Muscle of leg (tissue), 16 donors: ENCODE measurements at places on chromosomes 2 and 18. TPM values are rescaled to one million over a fixed set of nuclear protein-coding genes. Genes with fewer than 3 reads are reported as not detected.

Gene FASTKD2
- total RNA-seq, result 32.1 TPM

Gene DNER
- total RNA-seq, result 1.9 TPM

Gene RNF125
- total RNA-seq, result 7.3 TPM

Gene TSN
- 38.0 TPM for total RNA-seq

Gene COLEC11
- 0.18 TPM for total RNA-seq

Gene ANKRD62
- not detected for total RNA-seq

Gene PPP1R7
- 46.8 TPM for total RNA-seq

Gene CYP26B1
- 11.7 TPM for total RNA-seq

Gene ZBTB14
- 13.0 TPM for total RNA-seq

Gene BCL11A
- total RNA-seq, result 1.1 TPM

Gene HOXD13
- 0.31 TPM for total RNA-seq

Gene CFC1
- total RNA-seq, result not detected

DNA sequence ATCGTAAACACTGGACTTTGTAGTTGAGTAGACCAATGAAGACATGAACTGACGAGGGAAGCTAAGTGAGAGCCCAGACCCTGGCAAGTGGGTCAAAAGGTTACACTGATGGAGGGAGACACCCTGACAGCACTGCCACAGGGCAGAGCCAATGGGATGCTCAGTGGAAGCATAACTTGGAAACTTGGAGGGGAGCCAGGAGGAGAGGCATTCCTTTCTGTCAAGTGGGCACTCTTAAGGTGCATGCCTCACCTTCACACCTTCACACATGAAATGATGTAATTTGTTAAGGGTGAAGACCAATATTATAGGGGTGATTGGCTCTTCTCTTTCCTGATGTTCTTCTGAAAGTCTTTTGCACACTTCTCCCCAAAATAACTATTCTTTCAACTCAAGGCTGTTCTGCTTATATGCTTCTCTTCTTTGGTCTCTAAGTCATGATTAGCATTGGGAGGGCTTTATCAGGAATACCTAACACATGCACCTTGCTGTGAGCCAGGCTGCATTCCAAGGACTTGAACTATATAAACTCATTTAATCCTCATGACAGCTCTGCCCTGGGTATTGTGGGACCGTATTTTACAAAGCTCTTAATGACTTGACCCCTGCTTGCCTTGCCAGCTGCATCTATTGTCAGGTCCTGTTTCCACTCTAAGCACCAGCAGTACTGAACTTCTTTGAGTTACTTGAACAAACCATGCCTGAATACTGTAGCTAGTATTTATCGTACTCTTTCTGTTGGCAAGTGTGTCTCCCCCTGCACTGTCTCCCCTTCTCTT is 19.0 kb downstream of the RPL37A start:
- DNase-seq, result no peak

- no peak for DNase-seq
These were observed 65.2 kb downstream of the PLEKHM3 start for GRCh38 chr2:207960090-207960489.

GRCh38 chr2:129756276-129756675 is 223.2 kb upstream of the RAB6C start:
- DNase-seq, result no peak

DNA sequence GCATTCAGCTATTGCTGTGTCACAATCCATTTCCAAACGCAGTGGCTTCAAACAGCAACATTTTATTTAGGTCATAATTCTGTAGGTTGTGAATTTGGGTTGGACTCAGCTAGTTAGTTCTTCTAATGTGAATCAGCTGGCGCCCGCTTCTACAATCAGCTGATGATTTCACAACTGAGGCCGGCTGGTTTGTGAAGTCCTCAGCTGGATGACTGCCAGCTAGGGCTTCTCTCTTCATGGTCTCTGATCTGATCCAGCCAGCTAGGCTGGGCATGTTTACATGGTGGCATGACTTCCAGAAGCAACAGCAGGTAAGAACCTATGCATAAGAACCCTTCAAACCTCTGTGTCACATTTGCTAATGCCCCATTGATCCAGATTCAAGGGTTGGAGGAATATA is 172.0 kb downstream of the SLC4A10 start:
- DNase-seq, result peak; percentile 5

DNA sequence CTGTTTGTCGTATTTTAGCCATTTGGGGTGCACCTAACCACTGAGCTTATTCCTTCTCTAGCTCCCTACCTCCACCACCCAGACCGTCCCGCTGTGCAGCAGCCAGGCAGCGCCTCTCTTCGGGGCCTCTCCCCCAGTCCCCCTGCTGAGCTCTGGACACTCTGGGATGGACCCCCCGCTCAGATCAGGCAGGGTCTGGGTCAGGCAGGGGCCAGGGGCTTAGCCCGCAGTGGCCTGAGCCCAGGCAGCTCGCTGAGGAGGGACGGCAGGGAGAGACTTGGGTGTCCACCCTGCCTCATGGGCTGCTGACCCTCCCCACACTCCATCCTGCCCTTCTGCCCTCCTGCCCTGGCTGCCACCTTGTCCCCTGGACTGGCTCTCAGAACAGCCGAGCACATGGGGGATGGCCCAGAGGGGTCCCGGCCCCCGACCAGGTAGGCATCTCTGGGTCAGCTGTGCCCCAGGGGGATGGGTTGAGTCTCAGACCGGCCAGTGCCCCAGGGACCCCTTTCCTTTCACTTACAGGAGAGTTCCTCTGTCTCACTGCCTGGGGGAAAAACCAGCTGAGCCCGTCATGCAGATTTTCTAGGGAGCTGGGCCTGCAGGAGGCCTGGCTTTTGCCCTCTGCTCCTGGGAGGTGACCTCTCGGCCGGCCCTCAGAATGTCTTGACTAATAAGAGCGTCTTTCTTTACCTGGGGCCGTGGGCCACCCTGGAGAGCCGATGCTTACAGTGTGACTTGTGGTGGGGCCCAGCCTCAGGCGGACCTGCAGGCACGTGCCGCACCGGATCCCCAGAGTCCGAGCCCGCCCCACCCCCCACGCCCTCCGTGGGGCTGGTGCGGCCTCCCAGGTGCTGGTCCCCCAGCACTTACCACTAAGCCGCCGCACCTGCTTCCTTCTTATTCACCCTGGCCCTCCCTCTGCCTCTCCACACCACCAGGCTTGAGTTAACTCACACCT is 22.8 kb upstream of the PXDN start:
- DNase-seq, result no peak

DNA sequence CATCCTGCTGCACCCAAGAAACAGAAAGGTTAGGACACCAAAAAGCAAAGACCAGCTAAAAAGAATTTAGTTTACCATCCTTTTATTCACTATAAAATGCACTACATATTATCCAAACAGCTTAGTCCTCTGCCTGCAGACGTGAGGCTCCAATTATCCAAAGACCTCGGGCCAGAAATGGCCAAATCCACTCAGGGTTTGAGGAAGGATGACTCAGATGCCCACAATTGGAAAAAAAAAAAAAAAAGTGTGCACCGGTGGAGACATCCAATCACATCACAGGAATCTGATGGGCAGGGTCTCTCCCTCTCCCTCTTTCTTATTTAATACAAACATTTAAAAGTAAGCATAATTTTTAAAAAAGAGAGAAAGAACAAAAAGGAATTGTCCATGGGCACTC is 65.7 kb downstream of the TRABD2A start:
- DNase-seq, result no peak

- no peak for DNase-seq
These were observed 12.4 kb upstream of the ADCYAP1 start for GRCh38 chr18:892316-892715.

- DNase-seq, result peak; percentile 93
These were observed 197.4 kb upstream of the NCKAP5 start for GRCh38 chr2:133765658-133766057.

GRCh38 chr2:130842770-130843169 is 6.1 kb downstream of the ARHGEF4 start:
- DNase-seq, result no peak

DNA sequence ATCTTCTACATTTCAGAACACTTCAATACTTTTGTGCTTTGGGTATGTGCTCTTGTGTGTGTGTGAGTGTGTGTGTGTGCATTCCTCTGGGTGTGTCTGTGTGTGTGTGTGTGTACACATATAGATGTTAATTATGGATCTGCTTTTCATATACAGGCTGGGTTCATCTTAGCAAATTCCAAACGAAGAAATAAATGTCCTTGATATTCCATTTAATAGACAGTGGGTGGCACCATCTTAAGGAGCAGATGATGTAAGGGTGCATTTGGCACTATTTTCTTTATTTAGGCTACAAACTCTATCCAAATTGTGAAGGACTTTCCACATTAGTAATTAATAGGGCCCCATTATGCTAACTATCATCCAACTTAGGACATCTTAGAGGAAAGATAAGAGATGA is 425.8 kb upstream of the POU3F3 start:
- DNase-seq, result no peak

- peak; percentile 44 for DNase-seq
These were observed 26.5 kb downstream of the BCL2 start for GRCh38 chr18:63292831-63293683.

GRCh38 chr2:47024046-47024445 is 108.4 kb upstream of the MCFD2 start:
- DNase-seq, result no peak

DNA sequence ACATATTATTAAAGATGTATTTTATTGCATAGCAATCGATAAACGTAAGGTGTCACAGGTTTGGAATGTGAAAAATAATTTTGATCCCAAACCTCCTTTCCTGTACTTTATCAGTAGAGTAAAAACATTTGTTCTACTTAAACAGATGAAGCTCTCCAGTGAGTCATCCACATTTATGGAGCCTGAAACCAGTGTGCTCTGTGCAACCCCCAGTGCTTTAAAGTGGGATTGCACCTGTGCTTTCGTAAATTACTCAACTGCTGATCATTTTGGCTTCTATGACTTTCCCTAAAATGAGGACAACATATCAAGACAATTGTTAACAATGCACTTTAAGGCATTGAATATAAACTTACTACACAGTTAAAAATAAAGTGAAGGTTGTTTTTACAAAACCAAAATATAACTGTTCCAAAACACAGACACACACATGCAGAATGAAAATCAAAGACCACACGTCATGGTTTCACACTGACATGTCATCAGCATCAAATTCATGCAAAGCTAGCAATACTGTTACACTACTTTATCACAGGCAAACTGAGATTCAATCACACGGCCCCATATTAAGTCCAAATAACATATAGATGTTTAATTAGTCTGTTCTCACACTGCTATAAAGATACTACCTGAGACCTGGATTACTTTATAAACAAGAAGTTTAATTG is 9.7 kb downstream of the TMEM18 start:
- DNase-seq, result no peak

- no peak for DNase-seq
These were observed 242.1 kb downstream of the MREG start for GRCh38 chr2:215771241-215771640.

- DNase-seq, result no peak
These were observed 173.4 kb upstream of the BOD1L2 start for GRCh38 chr18:56973487-56973886.

GRCh38 chr2:100818003-100818605 is 1.8 kb upstream of the NPAS2 start:
- DNase-seq, result peak; percentile 70

DNA sequence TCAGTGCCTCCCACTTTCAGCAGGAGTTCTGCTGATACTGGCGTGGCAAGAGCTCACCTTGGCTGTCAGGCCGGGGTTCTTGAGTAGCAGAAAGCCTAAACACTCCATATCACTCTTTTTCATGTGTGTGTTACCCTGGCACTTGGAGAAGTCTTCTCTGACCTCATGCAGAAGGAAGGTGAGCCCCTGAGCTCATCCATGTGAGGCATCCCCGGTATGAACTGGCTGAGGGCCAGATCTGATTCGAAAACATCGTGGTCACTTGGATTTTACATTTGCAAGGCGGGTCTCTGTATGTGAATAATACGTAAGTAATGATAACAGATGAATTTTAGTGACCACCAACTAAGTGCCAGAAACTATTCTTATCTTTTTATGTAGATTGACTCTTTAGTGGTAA is 93.6 kb downstream of the RAPGEF4 start:
- DNase-seq, result peak; percentile 15

GRCh38 chr2:113182471-113183260 is 8.9 kb downstream of the PSD4 start:
- DNase-seq, result no peak

DNA sequence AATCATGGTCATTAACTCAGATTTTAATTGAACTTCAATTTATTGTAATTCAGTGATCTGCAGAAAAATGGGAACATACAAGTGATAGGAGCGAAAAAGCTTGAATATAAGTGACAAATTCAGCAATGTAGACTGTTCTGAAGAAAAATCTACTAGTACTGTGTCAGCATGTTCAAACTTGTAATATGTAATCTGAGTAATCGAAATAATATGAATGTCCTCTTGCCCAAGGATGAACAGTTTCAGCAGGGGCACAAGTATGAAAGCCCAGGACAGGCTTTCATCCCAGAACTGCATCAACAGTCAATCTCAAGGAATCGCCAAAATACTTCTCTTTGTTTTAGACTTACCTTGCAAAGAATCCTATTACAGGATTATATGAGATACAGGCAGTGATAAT is 1110.5 kb downstream of the LRP1B start:
- no peak for DNase-seq

- DNase-seq, result no peak
These were observed 47.4 kb downstream of the RHOB start for GRCh38 chr2:20494241-20494640.

DNA sequence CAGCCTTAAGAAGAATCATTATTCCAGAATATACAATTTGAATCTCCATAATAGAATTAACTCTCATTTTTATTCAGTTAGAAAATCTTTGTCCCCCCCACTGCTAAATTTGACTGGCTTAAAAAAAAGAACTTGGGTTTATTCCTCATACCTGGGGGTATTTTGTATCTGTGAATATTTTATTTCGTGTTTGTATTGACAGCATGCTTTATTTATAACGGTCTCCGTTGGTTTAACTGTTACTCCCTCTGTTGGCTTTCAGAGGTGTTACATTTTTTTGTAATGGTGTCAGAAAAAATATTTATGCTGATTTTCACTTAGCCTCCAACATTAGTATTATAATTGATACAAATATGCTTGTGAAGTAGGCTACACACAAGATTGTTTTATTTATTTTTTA is 109.1 kb downstream of the HAUS1 start:
- no peak for DNase-seq

DNA sequence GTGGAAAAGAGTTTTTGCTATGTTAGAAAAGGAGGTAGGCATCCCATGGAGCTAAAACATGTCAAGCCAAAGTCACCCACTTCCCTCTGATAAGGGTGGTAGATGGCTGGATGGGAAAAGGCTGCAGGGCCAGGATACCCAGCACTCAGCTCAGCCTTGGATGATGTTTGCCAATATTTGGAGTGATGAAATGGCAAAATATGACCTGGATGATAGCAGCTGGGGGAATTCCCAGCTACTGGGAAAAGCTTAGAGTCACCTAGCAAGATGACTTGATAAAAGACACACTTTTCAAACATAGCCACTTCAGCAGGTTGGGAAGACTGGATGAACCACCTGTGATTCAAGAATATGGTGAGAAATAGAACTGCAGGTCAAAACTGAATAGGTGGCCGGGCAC is 10.1 kb downstream of the RFX8 start:
- DNase-seq, result no peak

GRCh38 chr2:230312638-230313037 is 14.4 kb upstream of the SP140L start:
- DNase-seq, result no peak
